ENCODE measurements at places on chromosomes 12 and 14.

- no peak for DNase-seq
These were observed 1153.6 kb downstream of the FLRT2 start for GRCh38 chr14:86683561-86683960.

GRCh38 chr14:50031602-50032313 is 84.6 kb downstream of the VCPKMT start:
- no peak for DNase-seq

GRCh38 chr12:5171701-5172100 is 128.0 kb downstream of the KCNA5 start:
- DNase-seq = peak; percentile 16

GRCh38 chr12:108204117-108204987 is 75.3 kb downstream of the WSCD2 start:
- no peak for DNase-seq

DNA sequence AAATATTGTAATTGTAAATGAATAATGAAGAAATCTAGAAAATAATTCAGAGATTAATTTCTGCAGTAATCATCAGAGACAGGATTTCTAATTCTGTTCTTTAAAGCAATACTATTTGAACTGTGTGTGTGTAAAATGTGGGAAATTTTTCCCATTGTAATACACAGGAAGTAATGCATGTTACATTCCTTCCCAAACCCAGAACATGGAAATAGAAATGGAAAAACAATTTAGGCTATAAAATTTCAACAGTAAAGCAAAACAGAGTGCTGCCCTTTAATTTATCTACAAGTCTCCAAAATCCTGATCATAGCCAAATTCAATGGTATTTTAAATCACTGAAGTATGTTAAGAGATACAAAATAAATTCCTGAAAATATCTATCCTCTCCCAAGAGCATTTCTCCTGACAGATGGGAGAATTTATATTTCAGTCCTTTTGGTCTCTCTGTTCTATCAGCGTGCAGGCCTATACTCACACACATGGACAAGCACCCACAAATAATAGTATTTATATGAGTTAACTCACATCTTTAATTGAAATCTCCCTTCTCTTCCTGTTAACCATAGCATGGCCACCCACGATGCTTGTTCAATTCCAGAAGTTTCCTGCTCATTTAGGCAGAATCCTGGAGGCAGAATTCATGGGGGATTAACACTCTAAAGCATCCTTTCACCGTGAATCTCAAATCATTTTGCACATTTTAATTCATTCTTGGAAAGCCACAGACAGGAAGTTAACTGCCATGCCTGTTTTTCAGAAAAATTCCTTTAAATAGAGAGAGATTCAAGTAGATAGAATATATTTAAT is 1465.4 kb upstream of the FLRT2 start:
- DNase-seq = no peak

- no peak for DNase-seq
These were observed 29.6 kb downstream of the CRADD start for GRCh38 chr12:93706824-93707223.

DNA sequence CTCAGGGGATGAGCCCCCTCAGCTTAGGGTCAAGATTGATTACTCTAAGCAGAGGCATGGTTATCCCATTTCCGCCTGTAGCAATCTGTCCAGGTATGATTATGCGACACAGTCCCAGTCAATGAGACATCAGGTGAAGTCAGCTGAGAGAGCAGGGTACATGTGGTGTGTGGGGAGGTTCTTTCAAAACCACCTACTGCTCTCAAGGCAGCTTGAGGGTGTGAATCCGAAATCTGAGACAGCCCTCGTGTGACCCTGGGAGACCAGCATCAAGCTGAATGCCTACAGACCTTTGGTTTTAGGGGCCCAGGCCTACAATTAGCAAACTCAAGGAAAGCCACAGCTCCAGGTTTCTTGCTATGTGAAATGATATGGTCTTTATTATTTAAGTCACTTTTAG is 275.7 kb downstream of the ITPR2 start:
- no peak for DNase-seq

DNA sequence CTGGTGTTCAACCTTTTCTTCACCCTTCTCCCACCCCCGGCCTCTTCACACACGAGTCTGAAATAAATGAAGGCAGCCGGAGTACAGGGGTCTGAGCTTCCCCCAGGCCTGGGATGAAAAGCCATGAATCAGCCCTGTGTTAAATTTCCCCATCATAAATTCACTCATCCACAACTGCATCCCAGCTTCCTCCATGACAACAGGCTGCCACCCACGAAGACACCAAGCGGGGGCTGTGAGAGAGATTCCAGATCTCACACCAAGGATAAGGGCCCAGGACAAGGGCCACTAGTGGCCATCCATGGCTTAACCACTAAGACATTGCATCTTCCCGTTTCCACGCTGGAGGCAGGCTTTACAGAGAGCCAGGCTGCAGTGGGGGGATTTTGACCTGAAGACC is 93.9 kb upstream of the NCOR2 start:
- DNase-seq = no peak

- DNase-seq = no peak
These were observed 7.3 kb upstream of the C2CD5 start for GRCh38 chr12:22551624-22552023.

DNA sequence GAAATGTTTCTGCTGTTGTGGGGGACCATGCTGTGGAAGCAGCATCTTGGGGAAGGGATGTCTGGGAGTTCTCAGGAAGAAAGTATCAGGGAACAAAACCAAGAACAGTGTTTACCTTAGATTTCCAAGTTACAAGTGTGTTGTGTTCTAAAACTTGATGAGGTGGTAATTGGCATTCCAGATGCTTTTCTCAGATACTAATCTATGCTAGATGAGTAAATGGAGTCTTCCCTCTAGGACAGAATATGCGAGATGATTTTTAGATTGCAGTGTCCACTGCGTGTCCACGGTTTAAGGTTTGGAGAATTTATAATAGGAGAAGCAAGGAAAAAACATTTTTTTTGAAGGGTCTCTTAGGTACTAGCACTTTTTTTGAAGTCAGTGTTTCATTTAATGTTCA is 436.5 kb downstream of the PCNX1 start:
- DNase-seq = no peak

DNA sequence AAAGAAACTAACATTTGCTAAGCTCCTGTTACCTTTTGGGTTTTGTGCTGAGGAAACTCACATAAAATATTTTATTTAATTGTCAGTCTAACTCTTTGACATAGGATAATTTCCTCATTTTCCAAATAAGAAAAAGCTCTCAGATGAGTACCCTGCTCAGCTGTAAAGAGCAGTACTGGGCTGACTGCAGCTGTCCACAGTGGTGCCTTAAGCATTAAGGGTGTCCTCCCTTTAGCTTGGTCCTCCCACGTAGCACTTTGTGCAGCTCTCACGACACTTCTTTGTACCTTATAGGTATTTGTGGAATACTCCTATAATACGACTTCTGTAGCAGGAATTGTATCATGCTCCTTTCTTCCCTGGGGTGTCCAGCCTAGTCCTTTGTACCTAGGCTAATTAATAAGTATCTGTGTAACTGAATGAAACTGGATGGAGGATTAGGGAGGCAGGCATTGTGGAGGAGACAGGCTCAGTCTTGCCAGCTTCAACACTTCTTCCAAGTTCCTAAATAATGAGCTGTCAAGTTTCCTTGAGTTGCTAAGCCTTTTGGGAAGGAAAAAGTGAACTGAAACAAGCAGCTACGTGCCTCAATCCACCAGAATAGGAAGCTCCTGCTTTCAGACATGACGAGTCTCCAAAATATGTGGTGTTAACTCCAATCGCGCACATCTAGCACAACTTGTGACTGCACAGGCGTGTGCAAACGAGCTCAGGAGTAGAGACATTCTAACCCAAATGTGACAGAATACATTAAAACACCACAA is 123.0 kb downstream of the SLC38A4 start:
- DNase-seq = no peak

GRCh38 chr12:95262808-95263207 is 45.2 kb downstream of the VEZT start:
- DNase-seq = no peak

DNA sequence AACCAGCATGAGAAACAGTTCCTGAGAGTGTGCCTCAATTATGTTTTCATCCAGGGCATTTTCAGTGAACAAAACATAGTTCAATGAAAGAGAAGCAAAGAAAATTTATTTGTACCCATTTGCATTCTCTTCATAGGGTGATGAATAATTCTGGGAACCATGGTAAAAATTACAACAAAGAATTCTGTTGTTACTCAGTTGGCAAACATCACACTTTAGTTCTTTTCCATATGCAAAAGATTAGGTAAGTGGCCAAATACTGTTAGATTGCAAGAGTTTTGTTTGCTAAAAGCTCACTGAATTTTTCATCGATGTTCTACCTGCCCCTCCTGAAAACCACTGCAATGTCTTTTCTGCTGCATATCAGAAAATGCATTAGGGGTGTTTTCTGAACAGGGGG is 132.4 kb upstream of the RGS6 start:
- DNase-seq = no peak

GRCh38 chr12:42097971-42098370 is 46.7 kb downstream of the GXYLT1 start:
- no peak for DNase-seq

GRCh38 chr14:68680541-68681051 is 112.3 kb downstream of the ZFP36L1 start:
- DNase-seq = no peak

GRCh38 chr12:115934046-115934445 is 343.4 kb downstream of the MED13L start:
- no peak for DNase-seq

DNA sequence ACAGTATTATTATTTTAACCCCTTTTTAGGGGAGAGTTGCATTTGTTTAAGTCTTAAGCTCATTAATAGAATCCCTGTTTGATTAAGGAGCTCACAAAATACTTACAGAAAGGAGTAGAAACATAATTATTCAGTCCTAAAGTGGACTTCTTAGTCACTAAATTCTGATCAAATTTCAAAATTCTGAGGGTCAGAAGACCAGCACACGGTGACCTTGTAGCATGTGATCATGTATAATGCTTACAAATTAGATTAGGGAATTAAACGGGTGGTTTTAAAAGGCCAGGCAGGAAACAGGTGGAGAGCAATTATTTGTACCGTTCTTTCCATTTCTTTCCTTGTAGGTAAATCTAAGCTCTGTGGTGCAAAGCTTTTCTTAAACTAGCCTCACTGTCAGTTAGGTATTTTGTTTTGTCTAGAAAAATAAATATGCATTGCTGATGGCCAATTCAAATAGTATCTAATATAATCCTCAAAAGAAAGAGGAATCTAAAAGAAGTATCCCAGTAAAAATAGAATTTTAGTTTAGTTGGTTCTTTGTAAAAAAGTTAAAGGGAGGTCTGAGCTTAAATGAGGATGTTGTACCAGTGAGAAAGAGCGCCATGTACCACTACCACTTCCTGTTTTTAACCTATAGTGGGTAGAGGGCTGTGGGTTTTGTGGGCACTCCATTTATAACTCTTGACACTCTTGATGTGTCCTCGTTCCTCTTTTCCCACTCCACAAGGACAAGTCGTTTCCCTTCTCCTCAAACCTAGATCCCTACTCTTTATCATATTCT is 51.1 kb downstream of the SLC38A1 start:
- DNase-seq = no peak

- DNase-seq = no peak
These were observed 177.7 kb downstream of the MED13L start for GRCh38 chr12:116099652-116100432.

- DNase-seq = no peak
These were observed 192.1 kb upstream of the ALG10B start for GRCh38 chr12:38124247-38125012.

DNA sequence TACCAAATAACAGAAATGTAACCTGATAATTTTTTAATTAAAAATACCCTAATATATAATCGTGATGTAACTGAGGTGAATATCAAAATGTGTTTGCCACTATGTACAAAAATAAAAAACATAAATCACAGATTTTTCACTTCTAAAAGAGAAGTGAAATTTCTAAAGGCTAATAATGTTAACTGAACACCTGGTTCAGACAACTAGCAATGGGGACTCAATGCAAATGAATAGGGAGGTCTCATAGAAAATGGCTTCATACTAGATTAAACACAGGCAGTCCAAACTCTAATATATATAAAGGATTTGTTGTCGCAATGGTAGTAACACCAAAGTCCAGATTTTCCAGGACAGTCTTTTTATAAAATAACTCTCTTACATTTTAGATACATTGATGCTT is 365.4 kb upstream of the ATP2B1 start:
- no peak for DNase-seq

DNA sequence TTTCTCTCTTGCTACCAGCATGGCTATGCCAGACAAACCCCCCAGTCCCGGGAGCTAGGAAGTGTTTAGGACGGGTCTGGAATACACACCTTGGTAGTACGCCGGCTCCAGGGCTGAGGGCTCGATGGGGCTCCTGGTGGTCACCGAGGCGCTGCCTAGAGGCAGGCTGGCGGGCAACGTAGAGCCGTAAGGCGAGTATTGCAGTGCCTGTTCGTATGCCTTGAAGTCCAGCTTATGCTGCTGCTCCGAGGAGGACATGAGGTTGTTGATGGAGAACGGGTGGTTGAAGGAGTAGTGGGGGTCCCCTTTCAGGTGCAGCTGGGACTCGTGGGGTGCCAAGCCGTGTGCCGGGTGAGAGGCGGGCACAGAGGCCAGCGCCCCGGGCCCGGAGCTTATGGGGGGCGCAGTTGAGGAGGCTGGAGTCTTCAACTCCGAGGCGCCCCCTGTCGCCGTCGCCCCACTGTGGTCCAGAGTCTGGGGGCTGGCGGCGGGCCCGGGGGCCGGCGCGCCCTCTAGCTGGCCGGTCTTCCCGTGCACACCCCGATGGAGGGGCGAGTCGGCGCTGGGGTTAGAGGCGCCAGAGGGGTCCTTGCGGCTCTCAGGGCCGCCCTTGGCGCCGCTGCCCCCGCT is 3.6 kb downstream of the FOXA1 start:
- DNase-seq = peak; percentile 85

DNA sequence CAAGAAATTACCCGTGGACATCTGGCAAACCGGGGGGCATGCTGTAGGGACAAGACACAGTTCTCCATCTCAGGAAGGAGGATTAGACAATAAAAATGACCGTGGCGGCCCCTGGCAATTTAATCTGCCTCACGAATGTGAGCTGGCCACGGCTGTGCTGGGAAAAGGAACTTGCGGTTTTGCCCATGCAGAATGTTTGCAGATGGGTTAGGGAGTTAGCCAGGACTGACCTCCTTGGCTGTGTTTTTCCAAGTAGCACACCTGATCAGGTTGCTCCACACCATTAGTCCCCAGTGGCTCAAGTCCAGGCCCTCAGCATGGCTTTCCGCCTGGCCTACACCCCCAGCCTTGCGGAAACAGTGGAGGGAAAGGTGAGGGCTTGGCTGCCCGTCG is 20.8 kb downstream of the TPCN1 start:
- no peak for DNase-seq

DNA sequence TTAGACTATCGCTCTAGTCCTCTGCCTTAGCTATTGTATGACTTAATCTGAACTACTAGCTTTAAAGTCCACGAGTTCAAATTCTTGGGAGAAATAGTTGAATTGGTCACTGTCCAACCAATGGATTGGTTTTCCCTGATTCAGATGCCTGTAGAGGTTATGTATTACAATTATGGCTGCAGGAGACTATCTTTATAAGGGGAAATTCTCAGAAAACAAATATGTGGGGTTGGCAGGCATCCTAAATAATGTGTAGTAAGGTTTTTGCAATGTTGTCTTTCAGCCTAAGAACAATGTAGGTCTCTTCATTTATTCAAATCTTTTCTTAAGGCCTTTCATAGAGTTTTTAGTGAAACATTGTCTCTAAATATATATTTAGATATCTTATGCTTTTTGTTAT is 26.9 kb downstream of the MYRFL start:
- no peak for DNase-seq

GRCh38 chr12:99154216-99154982 is 493.2 kb upstream of the GARIN6 start:
- DNase-seq = no peak

GRCh38 chr14:53260286-53260685 is 107.2 kb upstream of the DDHD1 start:
- DNase-seq = no peak

Measured in COR-L47 (cell line).